ENCODE measurements at places on chromosomes 6 and 20.

DNA sequence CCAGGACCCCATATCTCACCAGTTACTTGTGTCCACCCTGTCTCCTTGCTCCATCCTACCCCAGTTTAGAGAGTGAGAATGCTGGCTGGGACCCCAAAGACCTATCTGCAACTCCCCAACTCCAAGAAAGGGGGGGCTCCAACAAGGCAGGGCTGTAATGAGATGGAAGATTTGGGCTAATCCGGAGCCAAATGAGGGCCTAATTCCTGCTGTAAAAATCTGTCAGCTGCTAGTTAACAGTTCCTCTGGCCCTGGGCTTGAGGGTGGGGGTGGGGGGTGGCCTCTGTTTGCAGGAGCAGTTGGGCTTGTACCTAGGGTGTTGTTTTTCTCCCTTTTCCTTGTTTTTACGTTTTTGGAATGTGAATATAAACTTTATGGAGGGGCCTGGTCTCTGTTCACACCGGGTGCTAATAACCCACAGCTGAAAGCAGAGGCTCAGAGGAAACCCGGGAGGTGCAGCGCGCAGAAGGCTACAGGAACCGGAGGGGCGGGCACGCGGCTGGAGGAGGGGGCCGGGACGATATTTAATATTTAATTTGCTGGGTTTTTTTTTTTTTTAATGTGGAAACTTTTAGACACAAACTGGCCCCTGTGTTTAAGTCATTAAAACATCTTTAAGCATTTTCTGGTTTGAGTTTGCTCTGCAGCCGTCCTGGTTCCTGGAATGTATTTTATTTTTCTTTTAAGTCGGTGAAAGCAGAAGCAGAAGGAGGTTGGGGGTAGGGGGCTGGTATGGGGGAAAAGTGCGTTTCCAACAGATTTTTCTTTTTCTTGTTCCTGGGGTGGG is 70.7 kb downstream of the NCR2 start:
- DNase-seq = no peak

DNA sequence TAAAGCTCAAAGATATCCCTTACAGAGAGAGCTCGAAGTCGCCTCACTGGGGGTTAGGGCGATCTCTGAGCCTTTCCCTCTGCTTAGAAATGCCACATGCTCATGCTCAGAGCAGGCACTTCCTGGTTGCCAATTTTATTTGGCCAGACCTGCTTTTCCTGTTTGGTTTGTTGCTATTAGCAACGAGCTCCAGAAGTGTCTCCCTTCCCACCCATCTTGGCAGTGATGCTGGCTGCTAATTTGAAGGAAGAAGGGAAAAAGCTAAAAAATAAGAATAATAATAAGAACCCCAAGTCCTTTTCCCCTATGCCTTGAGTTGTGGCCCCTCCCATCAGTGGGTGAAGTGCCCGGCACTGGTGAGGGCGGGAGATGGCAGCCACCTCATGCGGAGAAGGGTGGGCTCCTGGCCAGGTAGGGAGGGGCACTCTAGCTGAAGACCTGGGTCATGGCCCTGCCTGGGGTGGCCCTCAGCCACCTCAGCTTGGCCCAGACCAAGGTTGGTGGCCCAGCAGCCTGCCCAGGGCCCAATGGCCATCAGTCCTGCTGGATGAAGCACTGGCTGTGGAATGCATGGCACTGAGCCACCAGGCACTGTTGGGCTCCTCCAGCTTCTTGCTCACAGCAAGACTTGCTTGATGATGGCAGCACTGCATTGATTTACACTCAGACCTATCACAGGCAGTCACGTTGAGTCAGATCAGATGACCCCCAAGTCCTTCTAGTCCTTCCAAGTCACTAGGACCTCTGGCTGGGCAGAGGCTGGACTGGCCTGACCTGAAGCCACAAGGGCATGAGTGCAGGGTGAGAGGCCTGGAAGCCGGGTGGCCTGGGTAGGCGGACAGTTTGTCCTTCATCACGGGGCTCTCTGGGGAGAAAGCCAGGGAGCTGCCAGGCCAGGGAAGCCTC is 79.0 kb downstream of the SYNJ2 start:
- no peak for DNase-seq

DNA sequence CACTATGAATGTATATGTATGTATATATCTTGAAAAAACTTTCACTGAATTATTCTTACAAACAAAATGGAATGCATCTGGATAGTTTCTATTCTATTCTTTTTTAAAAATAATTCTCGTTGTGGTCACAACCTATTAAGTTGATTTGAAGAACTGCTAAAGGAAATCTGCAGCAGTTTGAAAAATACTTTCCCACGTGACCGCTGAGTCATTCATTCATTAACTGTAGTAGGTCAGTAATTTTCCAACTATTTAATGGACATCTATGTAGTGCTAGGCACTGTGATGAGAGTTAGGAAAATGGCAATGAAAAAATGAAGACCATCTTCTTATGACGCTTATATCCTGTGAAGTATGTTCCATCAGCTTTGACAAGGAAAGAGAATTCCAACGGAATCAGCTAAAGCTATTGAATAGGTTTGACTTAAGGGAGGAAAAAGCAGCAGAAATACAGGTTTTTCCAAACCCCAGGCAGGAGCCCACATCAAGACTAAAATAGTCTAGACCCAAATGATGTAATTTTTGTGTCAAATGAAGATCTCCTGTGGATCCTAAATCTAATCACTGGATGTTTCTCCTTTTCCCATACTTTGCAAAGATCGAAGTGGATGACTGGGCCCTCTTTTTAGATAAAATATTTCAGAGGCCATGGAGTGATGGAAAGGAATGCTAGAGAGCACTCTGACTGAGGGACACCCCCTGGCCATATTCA is 4.1 kb upstream of the EFHC1 start:
- DNase-seq = no peak

DNA sequence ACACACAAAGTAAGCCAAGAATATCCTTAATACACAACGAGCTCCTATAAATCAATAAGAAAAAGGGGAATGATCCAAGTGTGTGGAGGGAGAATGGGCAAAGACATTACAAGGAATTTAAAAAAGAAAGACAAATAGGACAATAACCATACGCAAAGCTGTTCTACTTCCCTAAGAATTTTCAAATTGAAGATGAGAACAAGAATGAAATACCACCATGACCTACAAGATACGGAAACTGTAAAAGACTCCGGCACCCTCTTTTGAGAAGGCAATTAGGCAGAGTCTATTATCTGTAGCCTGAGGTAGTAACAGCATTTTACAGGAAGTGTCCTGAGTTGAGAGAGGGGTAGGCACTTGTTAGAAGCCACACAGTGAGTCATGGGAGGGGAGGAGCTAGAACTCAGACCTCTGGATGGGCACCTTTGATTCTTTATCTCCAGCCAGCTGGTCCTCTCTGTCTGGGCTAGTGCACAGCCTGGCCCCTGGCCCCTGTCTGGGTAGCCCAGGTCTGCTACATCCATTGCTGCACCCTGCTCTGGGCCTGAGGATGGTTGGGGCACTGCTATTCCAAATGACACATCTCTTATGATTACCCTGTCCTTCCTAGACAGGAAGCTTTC is 15.3 kb downstream of the RSPO4 start:
- no peak for DNase-seq

DNA sequence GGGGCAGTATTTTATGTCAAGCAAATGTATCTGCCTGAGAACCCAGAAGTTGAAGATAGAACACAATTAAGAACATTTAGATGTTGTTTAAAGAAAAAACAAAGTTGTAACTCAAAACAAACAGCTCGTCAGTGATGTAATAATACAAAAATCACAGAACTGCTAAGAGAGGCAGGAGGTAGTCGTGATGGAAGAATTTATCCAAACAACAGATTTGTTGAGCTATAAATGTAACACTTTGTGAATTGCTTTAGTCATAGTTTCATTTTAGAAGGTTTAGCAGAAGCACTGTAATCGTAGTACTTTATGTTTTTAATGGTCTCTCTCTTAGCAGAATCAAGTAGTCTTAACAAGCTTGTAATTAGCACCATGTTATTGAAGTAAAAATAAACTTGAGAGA is 73.6 kb downstream of the SCAF8 start:
- DNase-seq = no peak

DNA sequence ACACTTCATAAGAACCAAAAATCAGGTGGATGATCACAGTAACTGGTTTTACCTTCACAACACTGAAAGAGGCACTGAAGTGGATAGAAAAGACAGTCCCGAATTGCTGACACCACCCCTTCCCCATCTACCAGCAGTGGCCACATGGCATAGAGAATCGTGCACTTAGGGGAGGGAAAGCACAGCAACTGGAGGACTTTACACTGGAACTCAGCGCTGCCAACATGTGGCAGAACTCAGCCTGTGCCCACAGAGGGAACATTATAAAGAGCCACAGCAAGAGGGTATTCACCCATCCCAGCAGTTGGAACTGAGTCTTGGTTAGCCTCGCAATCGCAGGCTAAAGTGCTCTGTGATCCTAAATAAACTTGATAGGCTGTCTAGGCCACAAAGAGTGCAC is 6.5 kb upstream of the KIAA1586 start:
- DNase-seq = no peak

GRCh38 chr6:75292555-75292954 is 8.0 kb upstream of the TMEM30A start:
- DNase-seq = no peak

DNA sequence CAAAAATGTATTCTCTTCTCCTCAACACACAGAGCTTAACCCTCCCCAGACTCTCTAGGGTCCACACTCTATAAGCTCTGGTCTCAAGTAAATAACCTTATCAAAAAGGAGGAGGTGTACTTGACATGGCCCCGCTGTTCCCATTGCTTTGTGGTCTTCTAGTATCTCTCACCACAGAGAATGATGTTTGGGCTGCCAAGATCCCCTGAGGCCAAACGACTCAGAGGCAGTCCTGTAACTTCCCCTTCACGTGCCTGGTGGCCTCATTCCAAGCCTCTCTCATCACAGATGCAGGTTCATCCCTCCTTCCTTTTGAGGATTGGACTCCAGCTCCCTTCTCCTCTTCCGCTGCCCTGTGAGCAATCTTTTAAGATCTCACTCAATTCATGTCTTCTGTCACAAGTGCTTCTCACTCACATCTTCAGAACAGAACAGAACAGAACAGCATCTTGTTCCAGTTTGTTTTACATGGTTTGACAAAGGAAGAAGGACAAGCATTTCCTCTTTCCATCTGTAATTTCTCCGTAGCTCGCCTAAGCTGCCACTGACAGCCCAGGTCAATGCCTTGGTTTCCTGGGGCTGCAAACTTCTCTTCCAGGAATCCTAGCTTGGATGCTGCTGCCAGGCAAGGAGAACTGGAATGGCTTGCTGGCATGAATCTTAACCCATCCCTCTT is 541.5 kb downstream of the CD83 start:
- no peak for DNase-seq

DNA sequence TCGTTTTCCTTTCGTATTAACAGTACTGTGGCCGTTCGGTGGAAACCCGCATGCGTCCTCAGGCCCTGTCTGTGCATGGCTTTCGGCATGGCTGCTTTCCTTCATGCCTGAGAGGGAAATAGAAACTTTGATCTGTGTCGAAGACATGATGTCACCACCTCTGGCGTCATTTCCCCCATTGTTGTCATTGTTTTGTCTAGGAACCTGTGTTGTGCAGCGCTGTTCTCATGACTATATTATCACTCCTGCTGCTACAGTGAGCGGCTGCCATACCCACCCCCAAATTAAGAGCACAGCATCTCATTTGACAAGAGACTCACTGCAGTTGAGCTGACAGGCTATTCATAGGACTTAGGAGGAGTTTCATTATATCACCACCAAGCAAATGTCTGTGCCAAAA is 172.3 kb downstream of the TMEM242 start:
- no peak for DNase-seq

DNA sequence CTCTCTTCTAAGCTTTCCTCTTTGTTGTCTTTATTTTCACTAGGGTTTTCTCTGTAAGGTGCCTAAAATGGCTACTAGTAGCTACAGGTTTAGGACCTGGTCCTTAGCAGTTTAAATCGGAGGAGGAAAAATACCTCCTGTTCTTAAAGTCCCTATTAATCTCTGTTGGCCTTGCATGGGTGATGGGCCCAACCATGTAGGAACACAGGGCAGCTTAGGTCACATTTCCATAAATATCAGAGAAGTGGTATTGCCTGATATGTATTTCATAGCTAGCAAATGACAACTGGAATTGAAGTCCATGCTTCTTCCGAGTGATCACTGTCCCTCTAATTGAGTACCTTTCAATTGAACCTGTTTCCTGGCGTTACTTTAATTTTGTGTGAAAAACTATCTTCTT is 70.0 kb downstream of the LAMA2 start:
- DNase-seq = no peak

GRCh38 chr6:35624341-35625070 is 64.2 kb downstream of the FKBP5 start:
- no peak for DNase-seq

- no peak for DNase-seq
These were observed 30.2 kb downstream of the ISM1 start for GRCh38 chr20:13251106-13251903.

- no peak for DNase-seq
These were observed 199.2 kb downstream of the BMP2 start for GRCh38 chr20:6966721-6967120.

GRCh38 chr20:44811150-44811685 is 872 bp upstream of the RIMS4 start:
- DNase-seq = no peak

DNA sequence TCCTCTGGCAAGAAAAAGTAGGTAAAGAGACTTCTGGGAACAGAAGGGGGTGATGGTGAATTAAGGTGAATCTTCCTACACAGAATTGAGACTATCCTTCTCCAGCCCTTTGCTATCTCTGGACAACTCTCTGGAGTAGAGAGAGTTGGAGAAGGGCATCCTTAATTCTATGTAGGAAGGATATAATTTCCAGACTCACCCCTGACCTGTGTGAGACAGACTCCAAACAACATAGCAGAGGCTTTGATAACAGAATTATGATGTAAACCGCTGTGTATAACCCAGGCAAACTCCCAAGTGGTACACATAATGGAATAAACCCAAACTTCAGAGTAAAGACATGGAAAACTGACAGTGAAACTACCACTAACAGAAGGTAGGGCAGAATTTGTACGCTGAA is 186.5 kb downstream of the MEI4 start:
- no peak for DNase-seq

DNA sequence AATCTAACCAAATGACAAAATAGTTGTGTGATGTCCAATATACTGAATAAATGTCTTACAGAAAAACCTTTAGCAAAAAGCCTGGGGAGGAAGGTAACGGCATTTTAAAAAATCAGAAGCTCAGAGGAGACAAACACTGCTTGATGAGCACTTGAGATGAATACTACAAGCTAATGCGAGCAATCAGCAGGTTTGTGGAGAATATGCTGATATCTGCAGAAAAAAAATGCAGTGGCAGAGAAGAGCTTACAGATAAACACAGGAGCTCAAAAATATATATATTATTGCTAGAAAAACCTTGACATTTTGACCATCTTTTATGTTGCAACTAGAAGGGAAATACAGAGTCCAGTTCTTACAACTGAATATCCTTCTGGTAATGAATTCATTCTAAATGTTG is 972.7 kb downstream of the KIF16B start:
- DNase-seq = no peak

GRCh38 chr20:5674176-5674660 is 76.0 kb upstream of the SHLD1 start:
- peak; percentile 25 for DNase-seq

DNA sequence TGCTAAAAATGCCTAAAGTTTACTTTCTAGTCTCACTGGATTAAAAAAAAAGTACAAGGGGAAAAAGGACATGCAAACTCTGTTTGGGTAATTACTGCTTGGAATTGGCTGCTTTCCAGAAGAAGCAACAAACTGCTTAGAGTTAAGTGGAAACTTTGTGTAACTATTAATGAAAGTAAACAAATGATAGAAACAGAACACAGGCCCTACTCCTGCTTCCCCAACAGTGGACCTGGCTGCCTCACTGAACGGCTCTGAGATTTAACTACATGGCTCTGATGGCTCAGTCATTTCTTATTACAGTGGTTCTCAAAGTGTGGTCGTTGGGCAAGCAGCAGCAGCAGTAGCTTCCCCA is 108.5 kb downstream of the MAN1A1 start:
- no peak for DNase-seq

GRCh38 chr20:62924442-62925075 is 1.7 kb downstream of the DIDO1 start:
- DNase-seq = no peak
